ENCODE measurements at places on chromosomes 2 and 18. TPM values are rescaled to one million over a fixed set of nuclear protein-coding genes. Genes with fewer than 3 reads are reported as not detected.

DNA sequence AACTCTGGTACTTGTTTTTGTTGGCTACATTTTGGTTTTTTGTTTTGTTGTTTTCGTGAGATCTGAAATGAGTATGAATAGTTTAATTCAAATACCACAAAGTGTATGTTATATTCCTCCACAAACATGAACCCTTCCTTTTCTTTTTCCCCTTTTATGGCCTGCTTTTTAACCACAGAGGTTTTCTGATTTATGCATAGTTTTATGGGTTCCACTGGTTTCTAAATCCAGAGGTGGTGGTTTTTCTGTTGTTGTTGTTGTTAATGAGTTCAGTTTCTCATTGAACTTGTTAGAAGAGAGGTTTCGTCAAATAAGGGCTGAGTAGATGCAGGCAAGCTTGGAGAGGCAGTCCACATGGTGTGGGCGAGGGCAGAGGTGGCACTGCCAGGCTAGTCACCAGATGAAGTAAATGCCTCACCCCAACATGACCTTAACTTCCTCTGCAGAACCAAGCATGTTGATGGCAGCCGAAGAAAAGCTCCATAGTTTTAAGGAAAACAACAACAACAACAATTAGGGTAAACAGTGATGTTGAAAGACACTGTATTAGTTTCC is 72.5 kb downstream of the RIF1 start:
- no peak for DNase-seq

DNA sequence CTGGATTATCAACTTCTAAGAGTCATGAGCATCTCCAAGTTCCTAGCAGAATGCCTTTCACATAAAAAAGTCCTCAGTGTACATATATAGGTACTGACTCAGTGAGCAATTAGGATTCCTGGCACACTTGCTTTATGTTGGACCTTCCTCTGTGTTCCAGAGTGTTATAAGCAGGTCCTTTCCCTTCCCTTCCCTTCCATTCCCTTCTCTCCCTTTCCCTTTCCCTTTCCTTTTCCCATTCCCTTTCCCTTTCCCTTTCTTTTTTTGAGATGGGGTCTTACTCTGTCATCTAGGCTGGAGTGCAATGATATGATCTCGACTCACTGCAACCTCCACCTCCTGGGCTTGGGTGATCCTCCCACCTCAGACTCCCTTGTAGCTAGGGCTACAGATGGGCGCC is 48.7 kb downstream of the SCN3A start:
- DNase-seq, result no peak

GRCh38 chr2:38744399-38744780 is 6.8 kb downstream of the SRSF7 start:
- DNase-seq, result no peak

- DNase-seq, result no peak
These were observed 374.1 kb downstream of the LRATD1 start for GRCh38 chr2:15006667-15007066.

E2F6 gene
- 25.0 TPM for polyA plus RNA-seq

GRCh38 chr2:59658906-59659635 is 894.4 kb downstream of the BCL11A start:
- no peak for DNase-seq

GRCh38 chr2:167510071-167510759 is 621.9 kb downstream of the XIRP2 start:
- DNase-seq, result no peak

- DNase-seq, result no peak
These were observed 65.9 kb upstream of the AFF3 start for GRCh38 chr2:100208141-100208770.

GRCh38 chr2:20381457-20381856 is 30.8 kb upstream of the PUM2 start:
- no peak for DNase-seq

LBH gene
- 118 TPM for polyA plus RNA-seq

TMEM182 gene
- 8.8 TPM for polyA plus RNA-seq

GRCh38 chr2:43453179-43454170 is 142.4 kb downstream of the THADA start:
- no peak for DNase-seq
